ENCODE measurements at places on chromosomes 11 and 22.

GRCh38 chr22:48097723-48098122 is 1335.3 kb downstream of the TBC1D22A start:
- no peak for DNase-seq

DNA sequence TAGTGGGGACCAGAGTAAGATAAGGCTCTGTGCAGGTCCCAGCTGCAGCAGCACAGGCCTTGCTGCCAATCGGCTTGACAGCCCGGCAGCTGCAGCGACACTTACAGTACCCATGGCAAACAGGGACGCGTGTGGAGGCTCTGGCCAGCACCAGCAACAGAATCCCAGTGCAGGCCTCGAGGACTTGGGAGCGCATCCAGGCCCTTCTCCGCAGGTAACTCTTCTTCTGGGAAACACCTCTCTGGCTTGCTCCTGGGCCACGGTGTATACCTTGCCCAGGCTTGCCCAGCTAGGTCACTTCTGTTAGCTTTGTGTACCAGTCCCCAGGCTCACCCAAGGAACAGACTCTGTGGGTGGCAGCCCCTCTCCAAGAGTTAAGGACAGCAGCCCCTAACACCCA is 126.7 kb downstream of the CTTN start:
- no peak for DNase-seq

DNA sequence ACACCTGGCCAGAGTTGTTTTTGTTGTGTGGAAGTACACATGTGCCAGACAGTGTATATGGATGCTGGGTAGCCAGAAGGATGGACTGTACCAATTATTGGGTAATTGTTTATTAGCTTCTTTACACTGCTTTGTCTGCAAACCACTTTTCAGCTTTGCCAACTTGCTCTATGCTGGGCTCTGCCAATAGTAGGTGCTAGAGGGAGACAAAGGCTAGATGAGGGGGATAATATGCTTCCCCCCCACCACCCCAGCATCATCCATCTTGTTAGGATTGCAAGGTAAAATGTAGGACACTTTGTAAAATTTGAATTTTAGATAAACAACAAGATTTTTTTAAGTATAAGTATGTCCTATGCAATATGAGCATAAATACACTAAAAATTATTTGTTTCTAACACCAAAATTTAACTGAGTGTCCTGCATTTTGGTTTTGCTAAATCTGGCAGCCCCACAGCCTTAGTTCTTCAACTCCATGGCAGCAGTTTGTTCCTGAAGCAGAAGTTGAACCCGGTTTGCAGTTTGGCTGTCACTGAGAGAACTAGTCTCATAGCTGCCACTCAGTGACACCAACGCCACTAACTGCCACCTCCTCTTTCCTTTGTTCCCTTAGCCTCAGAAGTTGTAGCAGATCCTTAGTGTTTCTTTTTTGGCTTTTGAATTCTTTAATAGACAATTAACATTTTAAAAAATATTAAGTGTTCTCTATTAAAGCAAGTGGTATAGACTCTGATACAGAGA is 78.8 kb downstream of the CCDC81 start:
- no peak for DNase-seq

- no peak for DNase-seq
Measured at GRCh38 chr11:112735470-112735869, 225.8 kb upstream of the NCAM1 start.

DNA sequence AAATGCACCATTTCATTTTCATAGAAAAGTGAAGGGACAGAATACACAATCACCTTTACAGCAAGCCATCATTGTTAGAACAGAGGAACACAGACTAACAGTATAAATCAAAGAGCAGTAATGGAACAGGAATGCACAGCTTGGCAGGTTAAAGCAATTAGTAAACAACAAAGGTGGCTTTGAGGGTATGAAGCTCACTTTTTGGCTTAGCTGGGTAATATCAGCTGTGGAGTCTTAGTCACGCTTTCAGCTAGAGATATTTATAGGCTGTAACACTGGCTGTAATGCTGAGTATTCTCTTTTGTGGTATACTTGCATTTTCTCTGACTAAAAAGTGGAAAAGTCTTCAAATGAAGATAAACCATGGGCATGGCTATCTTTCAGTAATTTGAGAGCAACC is 1780.5 kb downstream of the LRRC4C start:
- DNase-seq = no peak

DNA sequence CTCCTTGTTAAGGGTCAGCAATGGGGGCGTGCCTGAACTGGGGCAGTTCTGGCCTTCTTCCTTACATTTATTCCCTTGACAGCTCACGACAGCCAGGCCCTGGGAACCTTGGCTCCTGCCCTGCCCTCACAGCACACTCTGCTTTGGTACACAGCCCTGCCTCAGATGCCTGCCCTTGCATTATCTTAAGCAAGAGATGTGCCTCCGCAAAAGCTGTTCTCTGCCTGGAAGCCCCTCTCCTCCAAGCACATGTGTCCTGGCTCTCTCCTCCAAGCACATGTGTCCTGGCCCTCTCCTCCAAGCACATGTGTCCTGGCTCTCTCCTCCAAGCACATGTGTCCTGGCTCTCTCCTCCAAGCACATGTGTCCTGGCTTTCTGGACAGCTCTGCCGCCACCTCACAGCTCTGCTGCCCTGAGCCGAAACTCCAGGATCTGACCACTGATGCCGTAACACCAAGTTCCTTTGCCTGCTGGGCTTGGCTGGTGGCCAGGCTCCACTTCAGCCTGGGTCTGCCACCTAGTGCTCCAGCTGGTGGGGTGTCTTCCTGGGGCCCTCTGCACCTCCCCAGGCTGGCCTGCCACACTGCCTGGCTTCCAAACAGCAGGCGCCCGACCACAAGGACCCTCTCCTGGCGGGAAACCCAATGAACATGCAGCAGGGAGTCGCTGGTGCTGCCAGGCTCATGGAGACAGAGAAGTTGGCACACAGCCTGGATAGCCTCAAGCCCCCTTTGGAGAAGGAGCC is 53.0 kb downstream of the SCUBE1 start:
- no peak for DNase-seq

GRCh38 chr22:29737251-29738117 is 17.7 kb downstream of the CABP7 start:
- no peak for DNase-seq

DNA sequence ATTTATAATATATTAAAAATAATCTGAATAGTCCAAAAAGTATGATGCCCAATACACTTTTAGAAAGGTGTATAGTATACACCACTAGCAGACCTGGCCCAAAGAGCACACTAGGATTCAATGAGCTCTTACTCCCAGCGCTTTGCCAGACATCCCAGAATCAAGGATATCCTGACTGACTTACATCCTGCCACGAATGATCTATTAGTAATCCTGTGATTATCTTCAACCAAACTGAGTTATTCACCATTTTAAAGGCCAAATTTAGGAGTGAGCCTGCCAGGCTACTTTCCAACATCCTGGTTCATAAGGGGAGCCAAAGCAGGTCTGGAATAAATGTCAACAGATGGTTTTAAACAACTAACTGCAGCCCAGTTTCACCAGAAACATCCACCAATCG is 60.8 kb upstream of the FAM181B start:
- DNase-seq = no peak

DNA sequence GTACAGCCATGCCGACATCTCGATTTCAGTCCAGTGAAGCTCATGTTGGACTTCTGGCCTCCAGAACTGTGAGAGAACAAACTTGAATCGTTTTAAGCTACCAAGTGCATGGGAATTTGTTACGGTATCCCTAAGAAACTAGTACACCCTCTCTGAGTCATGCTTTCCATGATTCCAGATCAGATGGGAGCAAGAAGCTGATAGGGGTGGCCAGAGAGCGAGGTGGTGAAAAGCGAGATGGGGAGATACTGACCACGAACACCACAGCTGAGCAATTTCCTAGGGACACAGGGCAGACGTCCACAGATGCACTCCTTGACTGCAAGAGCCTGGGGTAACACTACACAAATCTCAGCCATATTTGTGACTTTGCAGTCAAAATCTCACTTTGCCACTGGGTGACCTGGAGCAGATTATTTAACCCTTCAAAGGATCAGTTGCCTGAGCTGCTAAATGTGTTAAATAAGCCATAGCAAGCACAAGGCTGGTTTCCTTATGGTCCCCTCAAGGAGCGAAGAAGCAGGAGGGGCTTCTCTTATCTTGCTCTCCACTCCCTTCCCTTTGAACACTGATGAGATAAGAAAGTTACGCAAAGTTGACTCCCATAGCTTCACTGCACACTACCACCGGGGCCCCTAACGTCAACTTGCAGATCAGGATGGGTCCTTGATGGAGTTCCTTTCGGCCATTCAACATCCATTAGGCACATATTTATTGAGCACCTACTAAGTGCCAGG is 22.6 kb upstream of the RCN1 start:
- DNase-seq = no peak

- no peak for DNase-seq
Measured at GRCh38 chr22:35957589-35957988, 71.0 kb downstream of the RBFOX2 start.

GRCh38 chr11:73659961-73660360 is 13.6 kb downstream of the PLEKHB1 start:
- no peak for DNase-seq

- DNase-seq = no peak
Measured at GRCh38 chr22:28989035-28989464, 72.6 kb downstream of the C22orf31 start.

DNA sequence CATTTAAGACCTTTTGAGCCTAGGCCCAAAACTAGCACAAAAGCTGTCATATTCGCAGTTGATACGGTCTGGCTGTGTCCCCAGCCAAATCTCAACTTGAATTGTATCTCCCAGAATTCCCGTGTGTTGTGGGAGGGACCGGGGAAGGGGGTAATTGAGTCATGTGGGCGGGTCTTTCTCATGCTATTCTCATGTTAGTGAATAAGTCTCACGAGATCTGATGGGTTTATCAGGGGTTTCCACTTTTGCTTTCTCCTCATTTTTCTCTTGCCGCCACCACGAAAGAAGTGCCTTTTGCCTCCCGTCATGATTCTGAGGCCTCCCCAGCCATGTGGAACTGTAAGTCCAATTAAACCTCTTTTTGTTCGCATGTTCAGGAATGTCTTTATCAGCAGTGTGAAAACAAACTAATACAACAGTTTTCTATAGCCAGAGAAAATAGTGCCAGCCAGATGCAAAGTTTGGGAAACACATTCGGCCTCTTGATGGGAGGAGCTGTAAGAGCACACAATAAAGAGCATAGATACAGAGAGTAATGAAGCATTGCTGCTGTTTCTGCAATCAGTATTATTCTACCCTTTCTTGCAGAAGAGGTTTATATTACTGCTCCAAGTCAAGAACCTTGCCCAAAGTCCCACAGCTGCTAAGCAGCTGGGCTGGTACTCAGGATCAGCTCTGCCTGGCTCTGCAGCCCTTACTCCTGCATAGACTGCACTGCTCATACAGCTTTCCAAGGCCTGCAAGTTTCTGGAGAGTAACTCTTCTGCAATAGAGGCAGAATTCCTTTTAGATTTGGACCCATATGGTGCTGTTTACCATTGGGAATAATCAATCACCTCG is 2.0 kb upstream of the ZNF195 start:
- no peak for DNase-seq

GRCh38 chr22:42077486-42078125 is 1.9 kb upstream of the SMDT1 start:
- no peak for DNase-seq

DNA sequence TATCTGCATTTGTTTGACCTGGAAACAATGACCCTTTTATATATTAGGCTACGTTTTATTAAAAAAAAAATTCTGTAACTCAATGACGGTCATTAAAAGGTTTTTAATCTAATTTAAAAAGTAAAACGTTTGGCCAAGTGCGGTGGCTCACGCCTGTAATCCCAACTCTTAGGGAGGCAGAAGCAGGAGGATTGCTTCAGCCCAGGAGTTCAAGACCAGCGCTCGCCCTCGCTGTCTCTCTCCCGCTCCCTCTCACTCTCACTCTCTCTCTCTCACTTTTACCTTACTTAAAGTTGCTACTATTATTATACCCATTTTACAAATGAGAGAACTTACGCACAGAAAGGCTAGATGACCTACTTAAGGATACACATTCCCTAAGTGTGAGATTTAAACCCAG is 814 bp upstream of the NARS2 start:
- no peak for DNase-seq

DNA sequence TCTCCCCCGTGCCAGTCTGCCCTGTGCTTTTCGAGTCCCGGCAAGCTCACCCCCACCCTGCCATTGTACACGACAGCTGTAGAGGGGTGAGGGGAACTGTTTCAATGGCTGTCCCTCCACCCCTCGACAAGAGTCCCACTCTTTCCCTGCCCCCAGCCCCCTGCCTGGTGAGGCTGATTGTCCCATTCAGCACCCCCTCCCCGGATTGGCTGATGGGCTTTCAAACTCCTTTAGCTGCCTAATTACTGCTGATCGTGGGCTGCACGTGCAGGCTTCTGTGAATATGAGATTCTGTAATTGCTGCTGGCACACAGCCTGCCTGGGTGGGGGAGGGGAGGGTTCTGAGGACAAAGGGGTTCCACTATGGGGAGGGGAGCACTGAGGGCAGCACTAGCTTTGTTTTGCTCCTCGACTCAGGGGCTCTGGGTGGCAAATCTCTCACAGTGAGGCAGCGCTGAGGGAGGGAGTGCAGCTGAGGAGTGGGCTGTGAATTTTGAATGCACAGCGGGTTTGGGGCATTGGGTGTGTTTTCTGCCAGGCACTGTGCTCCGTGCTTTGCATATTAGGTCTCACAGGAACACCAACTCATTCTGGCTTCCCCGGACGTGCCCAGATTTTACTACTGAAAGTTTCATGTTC is 42.6 kb upstream of the ACCSL start:
- DNase-seq = no peak

DNA sequence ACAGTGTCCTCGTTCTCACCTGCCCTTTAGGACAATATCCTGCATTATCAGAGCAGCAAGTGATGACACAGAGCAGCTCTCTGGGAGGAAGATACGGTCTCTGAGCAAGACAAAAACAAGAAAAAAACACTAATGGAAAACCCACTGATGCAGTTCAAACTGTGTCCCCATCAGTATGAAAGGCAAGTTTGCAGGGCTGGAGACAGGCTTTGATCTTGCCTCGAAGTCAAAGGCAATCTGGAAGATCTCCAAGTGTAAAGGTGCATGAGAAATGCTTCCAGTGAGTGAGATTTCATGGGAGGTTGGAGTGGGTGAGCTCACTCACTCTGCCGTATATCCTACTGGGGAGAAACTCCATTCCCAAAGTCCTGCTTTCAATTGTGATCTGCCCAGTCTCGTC is 157.5 kb downstream of the KIRREL3 start:
- no peak for DNase-seq

DNA sequence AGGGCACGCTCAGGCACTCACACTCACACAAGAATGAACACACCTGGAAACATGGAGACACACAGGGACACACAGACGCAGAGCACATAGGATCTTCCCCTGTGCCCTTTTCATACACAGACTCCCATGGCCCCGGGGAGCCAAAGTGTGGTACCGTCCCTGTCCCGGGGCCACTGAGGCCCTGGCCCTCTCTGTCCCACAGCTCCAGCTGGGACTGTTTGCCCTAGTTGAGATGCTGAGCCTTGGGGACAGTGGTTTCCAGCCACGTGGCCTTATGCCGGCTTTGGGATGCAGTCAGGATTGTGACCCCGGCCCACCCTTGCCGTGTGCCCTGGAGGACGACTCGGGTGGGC is 100.7 kb downstream of the BCR start:
- no peak for DNase-seq

- DNase-seq = no peak
Measured at GRCh38 chr11:129932381-129933067, 37.1 kb upstream of the NFRKB start.

- no peak for DNase-seq
Measured at GRCh38 chr22:19290400-19291217, 910 bp downstream of the CLTCL1 start.

All from progenitor cell of endocrine pancreas (in vitro differentiated cells).